ENCODE measurements at places on chromosomes 16 and 17.
A peak's percentile ranks its signal among the peaks of the same experiment; 100 is the strongest.

GRCh38 chr17:21240369-21241055 lies 12.7 kb downstream of the NATD1 start:
- no peak for DNase-seq

DNA sequence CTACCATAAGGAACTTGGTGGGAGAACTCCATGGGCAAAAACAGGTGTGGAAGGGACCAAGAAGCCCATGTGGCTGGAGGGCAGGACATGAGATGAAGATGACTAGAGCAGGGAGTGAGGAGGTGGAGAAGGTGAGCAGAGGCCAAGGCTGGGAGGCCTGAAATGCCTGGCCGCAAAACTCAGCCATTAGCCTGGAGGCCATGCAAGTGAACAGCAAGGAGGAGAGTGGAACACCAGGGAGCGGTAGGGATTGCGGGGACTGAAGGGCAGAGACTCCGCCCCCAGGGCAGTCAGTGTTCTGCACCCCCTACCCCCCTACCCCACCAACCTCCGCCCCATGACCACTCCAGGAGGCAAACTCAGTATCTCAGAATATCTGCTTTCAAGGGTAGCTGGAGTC lies 17.0 kb downstream of the BCL7C start:
- no peak for DNase-seq

DNA sequence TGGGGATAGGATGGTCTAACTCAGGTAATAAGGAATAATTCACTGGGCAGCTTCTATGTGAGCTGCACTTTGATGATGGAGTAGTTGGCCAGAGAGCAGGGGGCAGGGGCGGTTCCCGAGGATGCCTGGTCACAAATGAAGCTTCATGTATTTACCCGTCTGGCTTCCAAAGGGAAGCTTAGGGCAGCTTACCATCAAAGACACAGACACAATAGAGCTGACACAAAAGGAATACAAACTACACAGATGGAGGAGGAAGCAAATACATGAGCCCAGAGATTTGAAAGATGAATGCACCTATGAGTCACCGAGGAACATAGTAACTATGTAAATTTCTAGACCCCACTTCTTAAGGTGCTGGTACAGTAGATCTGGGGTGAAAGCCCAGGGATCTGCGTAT lies 8.7 kb upstream of the EMP2 start:
- no peak for DNase-seq

- peak; percentile 78 for DNase-seq
Measured at GRCh38 chr17:19744922-19745757, 3.0 kb downstream of the ALDH3A1 start.

DNA sequence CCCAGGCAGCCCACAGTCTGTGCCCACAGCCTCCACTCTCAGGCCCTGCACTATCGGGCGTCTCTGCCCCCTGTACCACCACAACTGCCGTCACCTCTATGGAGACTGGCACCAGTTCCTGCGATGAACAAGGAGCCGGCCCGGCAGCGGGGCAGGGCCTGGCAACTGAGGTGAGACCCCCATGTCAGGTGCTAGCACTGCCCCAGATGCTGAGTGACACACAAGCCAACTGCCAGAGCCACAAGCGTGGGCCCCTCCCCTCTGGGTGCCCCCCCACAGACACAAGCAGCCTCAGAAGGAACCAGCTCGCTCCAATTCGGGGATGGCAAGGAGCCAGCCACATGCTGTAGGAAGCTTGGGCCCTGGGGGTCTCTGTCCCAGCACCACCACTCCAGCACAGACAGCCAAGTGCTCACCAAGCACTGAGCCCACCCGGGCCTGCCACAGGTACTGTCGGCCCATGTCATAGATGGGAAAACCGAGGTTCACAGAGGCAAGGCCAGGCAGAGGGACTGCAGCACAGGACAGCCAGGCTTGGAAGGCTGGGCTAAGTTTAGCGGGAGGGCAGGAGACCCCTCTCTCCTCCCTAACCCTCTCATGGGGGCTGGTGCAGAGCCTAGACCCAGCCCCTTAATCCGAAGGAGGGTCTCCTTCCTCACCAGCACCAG lies 1.5 kb upstream of the PVALEF start:
- no peak for DNase-seq

GRCh38 chr17:7459961-7460545 lies 15.2 kb downstream of the CHRNB1 start:
- no peak for DNase-seq

DNA sequence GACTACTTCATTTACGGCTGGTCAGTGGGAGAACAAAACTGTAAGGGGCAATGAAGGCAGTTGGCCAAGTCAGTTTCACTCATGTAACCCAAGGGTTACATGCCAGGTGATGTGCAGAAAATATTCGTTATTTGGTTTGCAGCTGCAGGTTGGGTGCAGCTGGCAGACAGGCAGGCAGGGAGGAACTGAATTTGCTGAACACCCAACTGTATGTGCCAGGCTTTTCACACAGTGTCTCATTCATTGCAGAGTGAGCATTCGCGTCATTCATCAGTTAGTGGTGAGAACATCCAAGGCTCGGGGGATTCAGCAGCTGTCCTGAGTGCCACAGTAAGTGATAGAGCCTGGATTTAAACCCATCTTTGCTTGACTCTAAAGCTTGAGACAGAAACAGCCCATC lies 59.7 kb downstream of the ABCC6 start:
- no peak for DNase-seq

DNA sequence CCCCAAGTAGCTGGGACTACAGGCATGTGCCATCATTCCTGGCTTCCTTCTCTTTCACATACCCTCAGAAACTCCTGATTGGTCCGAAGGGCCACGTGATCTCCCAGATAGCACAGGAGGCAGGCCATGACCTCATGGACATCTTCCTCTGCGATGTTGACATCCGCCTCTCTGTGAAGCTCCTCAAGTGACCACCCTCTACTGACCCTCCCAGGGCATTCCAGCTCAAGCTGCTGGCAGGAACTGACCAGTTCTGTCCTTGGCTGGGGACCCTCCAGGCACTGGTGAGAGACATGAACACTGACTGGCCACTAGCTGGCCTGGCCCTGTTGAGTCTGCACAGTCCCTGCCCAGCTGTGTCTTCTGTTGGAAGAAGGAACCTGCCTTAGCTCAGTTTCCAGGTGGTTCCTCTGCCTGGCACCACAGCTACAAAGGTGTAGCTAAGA lies 5.6 kb downstream of the ERAL1 start:
- no peak for DNase-seq

DNA sequence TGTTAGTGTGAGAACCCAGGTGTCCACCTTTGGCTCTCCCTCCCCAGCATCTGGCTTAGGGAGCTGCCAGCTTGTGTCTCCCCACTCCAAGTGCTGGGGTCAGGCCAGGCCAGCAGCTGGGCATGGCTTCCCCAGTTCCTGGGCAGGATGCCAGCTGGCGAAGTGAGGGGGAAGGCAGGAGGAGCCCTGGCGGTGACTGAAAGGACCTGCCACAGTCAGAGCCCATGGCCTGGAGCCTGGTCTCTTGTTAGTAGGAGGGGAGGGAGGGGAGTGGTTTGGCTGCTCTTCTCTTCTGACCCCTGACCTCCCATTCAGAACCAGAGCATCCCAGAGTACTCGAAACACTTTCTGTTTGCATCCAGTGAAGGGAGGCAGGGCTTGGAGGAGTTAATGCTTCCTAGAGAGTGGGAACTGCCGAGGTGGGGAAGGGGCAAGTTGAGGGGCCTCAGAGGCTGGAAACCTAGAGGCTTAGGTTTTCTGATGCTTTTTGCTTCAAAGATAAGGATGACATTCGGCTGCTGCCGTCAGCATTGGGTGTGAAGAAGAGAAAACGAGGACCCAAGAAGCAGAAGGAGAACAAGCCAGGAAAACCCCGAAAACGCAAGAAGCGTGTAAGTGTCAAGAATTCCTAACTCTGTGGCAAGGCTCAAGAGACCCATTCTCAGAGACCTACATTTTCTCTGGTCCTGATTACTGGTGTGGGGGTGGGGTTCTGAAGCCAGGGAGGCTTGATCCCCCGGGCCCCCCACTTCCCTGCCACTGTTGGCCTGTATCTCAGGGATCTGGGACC lies 772 bp downstream of the CHD3 start:
- no peak for DNase-seq

DNA sequence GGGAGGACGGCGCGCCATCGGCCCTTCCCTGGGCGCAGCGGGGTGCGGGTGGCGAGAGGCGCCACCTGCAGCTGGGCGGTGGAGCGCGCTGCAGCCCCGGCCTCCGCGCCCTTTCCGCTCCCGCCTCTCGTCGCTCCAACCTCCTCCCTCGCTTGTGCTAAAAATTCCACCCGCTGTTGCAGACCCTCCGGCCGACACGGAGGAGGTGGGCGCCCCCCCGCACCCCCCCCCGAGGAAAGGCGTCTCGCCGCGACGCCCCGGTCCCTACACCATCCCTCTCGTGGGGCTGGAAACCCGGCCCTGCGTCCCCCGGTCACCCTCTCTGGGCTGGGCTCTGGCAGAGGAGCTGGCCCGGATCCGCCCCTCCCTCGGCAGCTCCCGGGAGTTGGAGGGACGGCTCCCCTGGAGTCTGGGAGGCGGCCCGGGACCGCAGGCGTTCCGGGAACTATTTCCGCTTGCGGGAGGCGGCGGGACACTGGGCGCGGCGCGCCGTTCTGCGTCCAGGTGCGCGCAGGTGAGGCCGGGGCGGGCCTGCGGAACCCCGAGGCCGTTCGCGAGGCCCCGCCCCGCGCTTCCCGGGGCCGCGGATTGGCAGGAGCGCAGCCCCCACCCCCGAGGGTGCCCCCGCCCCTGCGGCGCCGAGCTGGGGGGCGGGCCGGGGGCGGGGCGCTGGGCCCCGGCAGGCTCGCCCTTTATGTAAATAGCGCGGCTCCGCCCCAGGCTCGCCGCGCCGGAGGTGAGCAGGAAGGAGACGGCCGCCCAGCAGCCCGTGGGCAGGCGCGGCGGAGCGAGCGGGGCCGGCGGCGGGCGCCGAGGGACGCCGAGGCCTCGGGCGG lies at the start of gene LLGL2:
TSS of gene LLGL2 (plus strand) at position 728 of the 836 bp plus-strand sequence. CDS start 17,730 bp downstream, outside the sequence.
- DNase-seq: no peak

GRCh38 chr17:7323731-7324437 lies 5.3 kb downstream of the NEURL4 start:
- DNase-seq: no peak

DNA sequence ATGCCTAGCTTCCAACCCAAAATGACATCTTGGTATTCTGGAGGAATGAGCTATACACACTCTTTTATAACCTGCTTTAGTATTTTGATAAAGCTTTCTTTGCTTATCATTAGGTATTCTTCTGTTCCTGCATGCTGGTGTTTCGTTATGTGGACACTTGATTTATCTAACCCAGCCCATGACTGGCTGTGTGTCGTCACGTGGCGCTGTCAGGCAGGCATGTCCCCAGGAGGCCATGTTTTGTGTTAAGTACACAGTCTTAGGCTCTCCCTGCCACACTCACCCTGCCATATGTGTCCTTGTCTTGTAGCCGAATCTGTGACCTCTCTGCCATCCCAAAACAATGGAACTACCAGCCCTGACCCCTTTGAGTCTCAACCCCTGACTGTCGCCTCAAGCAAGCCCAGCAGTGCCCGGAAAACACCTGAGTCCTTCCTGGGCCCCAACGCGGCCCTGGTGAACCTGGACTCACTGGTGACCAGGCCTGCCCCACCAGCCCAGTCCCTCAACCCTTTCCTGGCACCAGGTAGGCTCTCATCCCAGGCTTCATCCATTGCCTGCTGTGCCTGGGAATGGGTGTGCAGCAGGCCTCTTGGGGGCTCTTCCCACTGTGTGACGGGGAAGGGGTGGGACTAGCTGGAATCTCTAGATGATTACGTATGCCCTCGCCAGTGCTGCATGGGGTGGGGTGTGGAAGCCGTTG lies 30.8 kb downstream of the B9D1 start:
- DNase-seq: no peak

GRCh38 chr17:50147841-50148225 lies 2.6 kb downstream of the PPP1R9B start:
- DNase-seq: no peak

DNA sequence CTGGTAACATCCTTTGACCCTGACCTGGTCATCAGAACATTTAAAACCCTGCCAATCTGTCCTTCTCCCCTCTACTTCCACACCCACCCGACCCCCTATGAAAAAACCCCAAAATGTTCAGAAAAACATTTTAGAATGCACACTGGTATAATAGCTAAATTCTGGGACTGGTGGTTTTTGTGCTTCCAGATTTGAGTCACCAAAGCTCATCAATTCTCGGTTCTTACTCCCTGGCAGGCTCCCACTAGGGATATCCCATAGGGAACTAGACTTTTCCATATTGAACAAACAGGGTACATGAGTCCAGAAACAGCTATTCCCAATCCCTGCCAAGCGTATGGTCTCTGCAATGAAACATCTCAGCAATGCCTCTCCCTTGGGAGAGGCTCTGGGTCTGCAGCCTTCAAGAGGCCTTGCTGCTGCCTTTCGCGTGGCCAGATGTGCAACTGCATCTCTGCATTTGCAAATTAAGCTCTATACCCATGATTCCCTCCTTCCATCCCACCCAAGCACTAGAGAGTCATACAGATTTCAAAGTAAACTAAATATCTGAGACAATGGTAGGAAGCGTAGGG lies 67.7 kb downstream of the SMG6 start:
- no peak for DNase-seq

- DNase-seq: no peak
Measured at GRCh38 chr17:44922746-44923470, 7.6 kb upstream of the GFAP start.

DNA sequence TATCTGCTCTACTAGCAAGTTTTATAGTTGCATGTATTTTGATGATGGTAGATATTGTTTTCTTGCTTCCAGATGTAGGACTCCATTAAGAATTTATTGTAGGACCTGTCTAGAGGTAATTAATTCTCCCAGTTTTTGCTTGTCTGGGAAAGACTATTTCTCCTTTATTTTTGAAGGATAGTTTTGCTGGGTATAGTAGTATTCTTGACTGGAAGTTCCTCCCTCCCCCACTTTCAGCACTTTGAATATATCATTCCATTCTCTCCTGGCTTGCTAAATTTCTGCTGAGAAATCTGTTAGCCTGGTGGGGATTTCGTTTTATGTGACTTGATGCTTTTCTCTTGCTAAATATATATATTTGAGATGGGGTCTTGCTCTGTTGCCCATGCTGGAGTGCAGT lies 8.0 kb upstream of the PHB1 start:
- no peak for DNase-seq

DNA sequence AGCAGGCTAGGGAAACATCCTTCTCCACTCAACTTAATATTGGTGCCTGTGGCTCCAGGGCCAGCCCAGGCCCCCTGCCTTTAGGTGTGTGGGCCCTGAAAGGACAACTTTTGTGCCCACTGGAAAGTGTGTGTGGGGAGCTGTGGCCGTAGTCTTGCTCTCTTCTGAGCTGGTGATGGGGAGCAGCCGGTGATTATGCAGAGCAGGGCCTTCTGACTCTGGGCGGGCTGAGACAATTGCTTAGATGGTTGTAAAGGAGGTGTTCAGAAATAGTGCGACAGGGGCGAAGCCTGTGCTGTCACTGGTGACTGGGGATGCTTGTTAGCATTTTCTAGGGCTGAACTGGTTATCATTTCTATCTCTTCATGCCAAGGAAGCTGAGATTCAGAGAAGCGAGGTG lies 62.6 kb downstream of the MSI2 start:
- DNase-seq: no peak

GRCh38 chr17:55157165-55157564 lies 107.6 kb upstream of the HLF start:
- no peak for DNase-seq

GRCh38 chr17:76053246-76054111 lies 18.8 kb downstream of the SRP68 start:
- no peak for DNase-seq
